ENCODE measurements at places on chromosomes 5 and 9.

- no peak for DNase-seq
Observed at GRCh38 chr5:78538240-78538850, 110.2 kb downstream of the LHFPL2 start.

- no peak for DNase-seq
Observed at GRCh38 chr9:85737671-85738070, 4.1 kb downstream of the AGTPBP1 start.

- no peak for DNase-seq
Observed at GRCh38 chr9:26129217-26129616, 451.0 kb upstream of the TUSC1 start.

DNA sequence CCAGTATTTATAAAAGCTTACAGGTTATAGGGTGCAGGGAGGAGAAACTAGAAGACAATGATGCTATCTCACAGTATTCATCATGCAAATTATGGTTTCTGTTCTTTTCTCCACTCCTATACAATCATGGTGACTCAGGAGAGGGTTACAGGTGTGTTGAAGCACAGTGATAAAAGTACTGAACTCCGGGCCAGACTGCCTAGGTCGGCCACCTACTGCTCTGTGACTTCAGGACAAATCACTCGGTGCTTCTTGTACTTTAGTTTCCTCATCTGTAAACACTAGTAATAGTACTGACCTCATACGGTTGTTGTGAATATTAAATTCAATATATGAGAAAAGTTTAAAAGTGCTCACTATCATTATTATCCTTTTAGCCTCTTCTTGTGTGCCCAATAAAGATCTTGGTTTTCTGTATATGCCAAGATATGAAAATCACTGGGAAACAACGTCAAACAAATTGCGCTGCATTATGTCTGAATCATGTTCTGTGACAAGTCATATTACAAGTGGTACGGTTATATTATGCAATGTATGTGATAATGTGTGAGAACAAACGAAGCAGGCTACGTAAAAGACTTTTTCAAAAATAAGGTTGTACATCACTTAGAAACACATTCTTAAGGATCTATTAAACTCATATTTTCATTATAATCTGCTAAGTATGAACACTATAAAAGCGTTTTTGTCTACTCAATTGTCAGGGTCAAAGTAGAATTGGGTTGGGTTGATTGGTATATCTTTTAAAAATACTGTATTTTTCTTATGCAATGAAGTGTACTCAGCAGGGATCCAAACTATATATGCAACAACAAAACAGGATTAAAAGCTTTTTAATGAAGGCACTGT lies 153.3 kb downstream of the EFNA5 start:
- DNase-seq: no peak

DNA sequence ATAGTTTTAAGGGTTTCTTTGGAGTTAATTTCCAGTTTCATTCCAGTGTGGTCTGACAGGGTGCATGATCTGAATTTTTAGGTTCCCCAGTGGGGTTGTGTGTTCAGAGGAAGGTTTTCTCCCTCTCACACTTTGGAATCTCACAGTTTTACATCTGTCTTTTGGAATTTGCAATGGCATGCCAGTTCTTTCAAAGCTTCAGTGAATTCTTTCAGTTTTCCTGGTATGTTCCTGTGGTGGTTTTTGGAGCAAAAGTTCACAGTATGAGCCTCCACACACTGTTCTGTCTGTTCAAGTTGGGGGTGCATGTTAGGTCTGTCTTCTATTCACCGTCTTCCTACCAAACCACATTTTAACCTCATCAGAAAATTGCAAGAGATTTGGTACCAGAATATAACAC lies 624.2 kb downstream of the KCTD16 start:
- DNase-seq: no peak

DNA sequence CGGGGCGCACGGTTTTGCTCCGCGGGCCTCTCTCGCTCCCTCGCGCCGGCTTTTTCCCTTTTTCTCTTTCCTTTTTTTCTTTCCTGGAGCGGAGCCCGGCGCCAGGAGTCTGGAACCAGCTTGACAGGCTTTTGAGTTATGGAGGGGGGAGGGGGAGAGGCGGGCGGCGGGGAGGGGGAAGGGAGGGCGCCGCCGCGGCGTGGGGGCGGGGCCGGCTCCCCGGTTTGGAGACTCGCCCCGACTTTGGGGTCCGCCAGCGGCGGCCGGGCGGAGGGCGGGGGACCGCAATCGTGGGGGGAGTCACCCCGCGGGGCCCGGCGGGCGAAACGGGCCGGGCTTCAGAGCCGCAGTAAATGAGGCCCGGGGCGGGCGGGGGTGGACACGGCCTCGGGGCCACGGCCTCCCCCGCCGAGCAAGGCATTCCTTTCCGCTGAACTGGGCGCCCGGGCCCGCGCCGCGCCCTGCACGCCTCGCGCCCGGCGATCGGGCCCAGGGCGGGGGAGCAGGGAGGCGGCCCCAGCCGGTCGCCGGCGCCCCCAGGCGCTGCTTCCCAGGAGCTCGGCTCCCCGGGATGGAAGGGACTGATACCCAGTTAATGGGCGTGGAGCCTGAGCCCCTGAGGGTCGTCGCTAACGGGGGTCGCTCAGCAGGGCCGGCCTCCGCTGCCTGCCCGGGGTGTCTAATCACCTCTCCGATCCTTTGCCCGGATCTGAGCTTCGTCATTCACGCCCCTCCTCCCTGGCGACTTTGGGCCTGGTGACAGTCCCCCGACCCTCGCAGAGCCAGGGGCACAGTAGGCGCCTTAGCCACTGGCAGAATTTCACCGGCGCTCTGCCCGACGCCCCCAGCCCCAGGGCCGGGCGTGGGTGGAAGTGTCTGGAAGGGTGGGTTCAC lies 138.1 kb downstream of the C9orf50 start:
- no peak for DNase-seq

- DNase-seq: no peak
Observed at GRCh38 chr5:25405850-25406249, 761.1 kb upstream of the CDH10 start.

- DNase-seq: no peak
Observed at GRCh38 chr5:15521381-15522186, 21.6 kb downstream of the FBXL7 start.

- no peak for DNase-seq
Observed at GRCh38 chr9:4680750-4681149, 1.4 kb downstream of the CDC37L1 start.

DNA sequence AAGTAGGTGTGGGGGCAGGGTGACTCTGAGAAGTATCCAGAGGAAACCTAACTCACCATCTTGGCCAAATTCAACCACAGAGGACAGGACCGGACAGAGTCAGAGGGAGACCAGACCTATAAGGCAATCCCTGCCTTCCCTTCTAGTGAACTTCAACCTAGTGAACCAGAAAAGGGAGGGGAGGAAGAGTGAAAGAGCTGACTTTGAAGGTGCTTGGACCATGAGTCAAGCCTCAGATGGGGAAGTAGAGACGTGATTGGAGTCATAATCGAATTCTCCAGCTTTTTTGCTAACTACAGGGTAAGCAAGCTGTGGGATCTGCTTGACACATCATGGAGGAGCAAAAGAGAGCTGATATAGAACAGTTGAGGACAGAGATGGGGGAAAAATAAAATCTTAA lies 18.8 kb upstream of the KIF2A start:
- no peak for DNase-seq

DNA sequence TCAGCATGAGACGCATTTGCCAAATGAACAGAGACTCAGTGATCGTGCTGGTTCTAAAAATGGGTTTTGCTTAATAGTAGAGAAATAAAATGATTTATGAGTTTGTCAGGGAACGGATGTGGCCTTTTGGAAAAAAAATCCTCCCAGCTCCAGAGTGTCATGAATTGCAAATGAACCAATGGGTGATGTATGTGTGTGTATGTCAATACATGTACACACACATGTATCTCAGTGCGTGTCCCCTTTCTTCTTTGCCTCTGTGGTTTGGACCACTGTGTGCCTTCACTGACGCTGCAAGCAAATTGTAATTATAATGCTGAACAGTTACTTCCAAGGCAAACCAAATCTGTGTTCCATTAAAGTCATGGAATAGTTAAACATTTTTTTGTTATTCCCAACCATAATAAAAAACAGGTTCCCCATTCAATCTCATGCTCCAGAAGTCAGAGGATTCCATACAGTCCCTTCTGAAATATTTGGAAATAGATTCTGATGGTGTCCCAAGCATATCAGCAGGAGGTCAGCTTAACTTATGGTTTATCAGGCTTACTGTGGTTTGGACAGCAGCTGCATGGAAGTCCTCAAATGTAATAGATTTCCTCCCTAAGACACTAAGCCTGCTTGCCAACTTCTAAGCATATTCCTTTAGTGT lies 630.5 kb downstream of the ACTL7B start:
- DNase-seq: no peak

DNA sequence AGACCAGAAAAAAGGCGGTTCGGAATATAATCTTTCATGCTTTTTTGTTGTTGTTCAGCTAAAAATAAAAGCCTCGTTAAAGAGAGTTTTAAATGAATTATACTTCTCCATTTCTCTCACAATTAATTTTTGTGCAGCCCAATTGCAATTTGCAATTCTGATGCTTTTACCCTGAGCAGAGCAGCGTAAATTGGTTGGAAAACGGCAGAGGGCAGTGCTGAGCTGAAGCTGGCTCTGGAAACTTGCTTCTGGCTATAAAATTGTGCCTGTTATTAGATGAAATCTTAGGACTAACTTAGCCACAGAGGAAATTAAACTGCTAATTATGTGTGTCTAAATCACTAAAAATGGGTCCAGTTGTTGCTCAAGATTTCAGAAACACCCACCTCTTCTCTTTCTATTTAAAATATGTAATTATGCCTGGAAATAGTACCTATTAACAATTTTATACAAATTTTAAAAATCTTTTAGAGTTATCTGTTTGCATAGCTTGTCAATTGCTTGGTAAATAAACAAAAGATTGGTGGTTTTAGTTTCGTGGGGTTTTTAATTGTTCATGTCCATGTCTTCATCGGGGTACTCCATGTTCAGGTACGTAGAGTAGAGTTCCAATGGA lies 441.8 kb upstream of the TLE4 start:
- DNase-seq: no peak

GRCh38 chr5:31860726-31861433 lies 221.9 kb downstream of the PDZD2 start:
- no peak for DNase-seq

DNA sequence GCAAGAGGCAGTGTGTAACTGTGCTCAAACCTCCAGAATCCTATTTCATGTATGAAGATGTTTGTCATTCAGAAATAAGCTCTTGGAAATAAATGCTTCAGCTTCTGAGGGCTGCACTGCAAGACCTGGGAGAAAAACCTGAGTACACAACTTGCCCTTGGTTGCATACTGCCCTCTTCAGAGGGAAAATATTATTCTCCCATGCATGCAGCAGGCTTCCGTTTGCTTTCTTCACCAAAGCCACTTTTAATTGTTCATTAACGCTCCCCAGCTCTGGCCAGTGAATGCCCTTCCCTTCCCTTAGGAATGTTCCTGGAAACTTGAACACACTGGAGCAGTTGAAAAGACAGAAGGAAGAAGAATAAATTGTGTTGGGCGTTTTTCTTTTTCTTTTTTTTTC lies 2.5 kb upstream of the WHRN start:
- no peak for DNase-seq

DNA sequence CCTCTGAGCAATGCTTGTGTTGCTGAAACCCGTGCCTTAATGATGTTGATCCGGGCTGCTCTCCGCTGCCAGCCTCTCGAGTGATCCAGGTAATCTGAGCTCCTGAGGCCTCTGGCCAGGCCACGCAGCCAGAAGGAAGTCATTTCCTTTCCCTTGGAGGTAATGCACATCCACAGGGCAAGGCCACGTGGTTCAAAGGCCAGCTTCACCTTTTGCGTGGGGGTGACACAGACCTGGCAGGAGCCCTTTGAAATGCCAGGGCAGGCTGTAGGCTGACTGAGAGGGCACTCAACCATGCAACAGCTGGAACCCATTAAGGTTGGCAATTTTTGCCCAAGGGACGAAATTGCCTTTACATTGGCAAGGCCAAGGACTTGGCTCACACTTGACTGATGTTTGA lies 80.4 kb downstream of the LIX1 start:
- no peak for DNase-seq

GRCh38 chr9:7979611-7980010 lies 180.0 kb upstream of the DMAC1 start:
- DNase-seq: no peak

GRCh38 chr9:121725008-121725775 lies 73.8 kb downstream of the DAB2IP start:
- no peak for DNase-seq

GRCh38 chr5:23260621-23261020 lies 246.8 kb upstream of the PRDM9 start:
- DNase-seq: no peak
